ENCODE measurements at places on chromosomes 6 and 20.

GRCh38 chr6:137871291-137871690 lies 4.2 kb downstream of the TNFAIP3 start:
- DNase-seq = no peak

- DNase-seq = no peak
These were observed 40.7 kb downstream of the DACT2 start for GRCh38 chr6:168278904-168279303.

GRCh38 chr6:149237464-149237863 lies 80.0 kb upstream of the TAB2 start:
- DNase-seq = no peak

DNA sequence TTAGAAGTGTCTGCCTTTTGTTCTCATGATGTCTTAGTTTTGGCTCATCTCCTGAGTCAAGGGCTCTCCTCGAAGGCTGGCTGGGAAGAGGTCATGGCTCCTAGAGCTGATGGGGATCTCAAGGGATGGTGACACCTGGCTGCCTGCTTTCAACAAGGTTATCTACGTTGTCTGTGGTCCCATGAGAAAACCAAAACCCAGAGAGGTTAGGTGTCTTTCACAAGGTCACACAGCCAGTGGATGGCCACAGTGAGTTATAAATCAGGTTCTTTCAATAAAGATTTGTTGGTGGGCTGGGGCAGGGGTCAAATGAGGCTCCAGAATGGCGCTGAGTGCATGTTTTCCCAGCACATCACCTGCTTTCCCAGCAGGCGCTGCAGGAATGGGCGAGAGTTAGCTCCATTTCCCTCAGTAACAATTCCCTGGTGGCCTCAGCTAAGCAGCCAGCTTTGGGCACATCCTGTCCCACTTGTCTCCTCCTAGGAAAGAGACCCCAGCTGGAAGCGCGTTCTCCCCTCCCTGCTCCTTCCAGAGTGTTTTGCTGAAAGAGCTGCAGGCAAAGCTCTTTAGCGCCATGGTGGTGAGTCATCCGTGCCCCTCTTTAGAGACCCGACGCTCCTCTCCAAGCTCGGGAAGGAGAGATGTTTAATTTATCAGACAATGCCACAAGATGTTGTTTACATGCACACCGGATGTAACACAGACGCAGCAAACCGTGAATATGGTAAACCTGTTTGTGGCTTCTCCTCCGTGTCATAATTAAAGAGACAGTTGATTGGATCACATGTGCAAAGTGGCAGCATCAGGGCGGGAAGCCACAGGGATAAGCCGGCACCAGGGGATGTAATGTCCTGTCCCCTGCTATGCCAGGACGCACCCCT lies 109.7 kb downstream of the LRFN2 start:
- no peak for DNase-seq

- no peak for DNase-seq
These were observed 47.7 kb downstream of the ZNF831 start for GRCh38 chr20:59211208-59211765.

GRCh38 chr20:53884859-53885541 lies 185.4 kb downstream of the BCAS1 start:
- no peak for DNase-seq

GRCh38 chr6:55642366-55642765 lies 63.4 kb upstream of the HMGCLL1 start:
- no peak for DNase-seq

DNA sequence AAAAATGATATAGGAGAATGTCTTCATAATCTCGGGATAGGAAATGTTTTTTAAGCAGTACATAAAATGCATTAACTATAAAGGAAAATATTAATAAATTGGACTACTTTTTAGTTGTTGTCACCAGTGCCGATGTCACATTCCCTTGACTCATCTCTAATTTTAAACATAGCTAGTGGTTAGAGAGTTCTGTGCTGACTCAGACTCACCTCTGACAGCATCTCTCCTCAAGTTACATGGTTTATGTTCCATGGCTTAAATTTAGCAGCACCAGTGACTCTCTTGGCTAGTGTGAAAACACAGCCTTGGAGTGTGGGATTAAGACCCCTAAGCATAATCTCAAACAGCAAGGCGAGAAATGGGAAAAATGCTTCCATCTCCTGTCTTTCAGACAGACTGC lies 311.8 kb upstream of the MMS22L start:
- DNase-seq = no peak

DNA sequence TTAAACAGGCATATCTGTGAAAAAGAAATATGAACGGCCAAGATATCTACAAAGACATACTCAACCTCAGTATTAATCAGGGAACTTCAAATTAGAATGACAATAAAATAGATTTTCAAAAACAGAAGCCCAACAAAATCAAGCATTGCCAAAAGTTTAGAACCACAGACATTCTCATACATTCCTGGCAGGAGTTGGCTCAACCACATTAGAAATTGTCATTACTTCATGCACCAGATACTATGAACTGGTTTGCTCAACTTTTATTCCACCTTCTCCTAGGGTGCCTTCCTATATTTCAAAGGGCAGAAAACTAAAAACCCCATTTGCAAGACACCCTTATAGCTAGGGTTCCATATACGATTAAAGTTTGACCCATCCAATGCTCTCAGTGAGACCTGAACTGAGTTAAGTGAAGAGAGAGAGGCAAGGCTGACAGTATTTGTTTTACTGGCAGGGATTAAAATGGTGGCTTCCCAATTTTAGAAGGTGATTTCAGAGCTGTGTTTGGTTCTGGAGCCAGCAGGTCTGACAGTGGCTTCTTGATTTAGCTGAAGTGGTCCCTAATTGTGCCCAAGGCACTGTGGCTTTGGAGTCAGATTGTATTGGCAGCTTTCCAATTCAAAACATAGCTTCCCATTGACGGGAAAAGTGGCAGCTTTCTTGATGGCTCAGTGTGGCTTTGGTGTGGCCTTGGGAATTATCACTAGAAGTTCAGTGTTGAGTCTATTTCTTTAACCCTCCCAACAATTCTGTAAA lies 77.1 kb upstream of the CDYL start:
- no peak for DNase-seq

DNA sequence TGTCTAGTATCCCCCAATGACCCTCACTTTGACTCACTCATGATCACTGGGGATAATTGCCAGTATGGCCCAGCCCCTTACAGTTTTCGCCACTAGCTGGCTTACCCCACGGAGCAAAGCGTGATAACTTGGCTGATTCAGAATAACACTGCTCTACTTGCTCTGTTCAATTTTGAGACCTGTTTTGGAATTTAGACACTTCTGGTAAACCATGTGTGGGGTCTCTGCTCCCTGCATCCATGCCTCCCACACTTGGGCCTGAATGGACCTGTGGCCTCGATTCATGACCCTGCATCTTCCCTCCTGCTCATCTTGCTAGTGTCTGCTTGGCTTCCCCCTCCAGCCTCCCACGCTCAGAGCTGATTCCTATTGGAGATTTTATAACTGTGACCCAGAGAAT lies 48.9 kb downstream of the FOXA2 start:
- no peak for DNase-seq

- no peak for DNase-seq
These were observed 789 bp downstream of the CCND3 start for GRCh38 chr6:41940759-41941279.

- DNase-seq = no peak
These were observed 6.5 kb upstream of the ROS1 start for GRCh38 chr6:117432273-117432672.

DNA sequence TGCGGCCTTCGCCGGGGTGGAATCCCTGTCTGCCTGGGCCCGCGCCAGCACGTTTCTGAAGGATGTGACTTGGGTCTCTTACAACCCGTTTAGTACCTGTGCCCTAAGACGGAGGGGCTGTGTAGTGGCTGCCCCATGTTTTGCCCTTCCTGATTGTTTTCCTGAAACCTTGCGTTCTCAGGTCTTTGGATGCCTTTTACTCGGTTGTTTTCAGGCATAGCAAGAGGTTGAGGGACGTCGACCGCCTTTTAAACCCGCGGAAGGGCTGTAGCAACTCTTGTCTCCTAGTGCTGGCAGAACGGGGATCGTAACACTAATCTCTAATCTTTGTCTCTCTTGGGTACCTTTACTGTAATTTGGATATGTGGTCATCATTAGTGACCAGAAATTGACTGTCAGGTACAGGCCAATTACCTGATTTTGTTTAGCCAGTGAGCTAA lies 706 bp upstream of the NANP start:
- no peak for DNase-seq

- DNase-seq = no peak
These were observed 151.5 kb upstream of the GJE1 start for GRCh38 chr6:141981190-141981589.

- DNase-seq = no peak
These were observed 65.7 kb upstream of the EEF1A1 start for GRCh38 chr6:73586416-73586974.

DNA sequence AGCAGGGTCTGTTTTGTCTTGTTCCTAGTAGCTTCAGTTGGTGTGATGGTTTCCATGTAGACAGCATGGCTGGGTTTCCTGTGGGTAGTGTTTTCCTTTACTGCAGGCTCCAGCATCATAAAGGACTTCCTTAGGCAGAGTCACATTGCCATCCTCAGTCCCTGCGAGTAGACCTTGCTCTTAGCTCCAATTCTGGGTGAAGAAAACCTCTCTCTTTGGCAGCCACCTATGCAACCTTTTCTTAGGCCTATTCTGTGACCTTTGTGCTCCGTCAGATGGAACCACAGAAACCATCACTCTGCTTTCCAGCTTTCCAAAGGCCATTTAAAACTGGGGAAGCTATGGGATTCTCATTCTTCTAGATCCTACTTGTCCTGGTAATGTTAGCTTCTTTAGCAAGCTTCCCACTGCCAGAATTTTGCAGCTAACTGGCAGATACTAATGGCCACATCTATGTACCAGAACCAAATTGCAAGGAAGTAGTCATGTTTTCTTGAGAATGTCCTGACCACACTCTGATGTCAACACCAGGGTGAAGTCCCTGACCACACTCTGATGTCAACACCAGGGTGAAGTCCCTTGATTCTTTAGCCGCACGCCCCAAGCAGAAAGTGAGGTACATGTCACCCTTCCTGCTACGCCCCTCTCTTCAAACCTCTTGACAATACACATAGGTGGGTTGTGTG lies 646.6 kb upstream of the HS3ST5 start:
- no peak for DNase-seq

DNA sequence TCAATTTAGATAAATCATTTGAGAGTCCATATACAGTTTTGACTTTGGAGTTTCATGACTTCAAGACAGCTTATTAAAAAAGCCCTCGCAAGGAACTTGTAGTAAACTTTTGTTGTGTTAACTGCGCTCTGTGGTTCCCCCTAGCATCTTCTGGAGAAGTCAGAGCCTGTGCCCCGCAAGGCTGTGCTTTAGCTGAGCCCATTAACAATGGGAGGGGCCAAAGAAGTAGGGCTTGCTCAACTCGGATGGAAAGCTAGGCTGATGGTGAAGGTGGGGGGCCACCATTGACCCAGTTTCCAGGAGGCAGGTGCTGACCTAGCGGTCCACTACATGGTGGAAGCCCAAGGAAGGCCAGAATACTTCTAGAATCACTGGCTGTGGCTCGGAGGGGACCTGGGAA lies 29.3 kb upstream of the OVOL2 start:
- no peak for DNase-seq

DNA sequence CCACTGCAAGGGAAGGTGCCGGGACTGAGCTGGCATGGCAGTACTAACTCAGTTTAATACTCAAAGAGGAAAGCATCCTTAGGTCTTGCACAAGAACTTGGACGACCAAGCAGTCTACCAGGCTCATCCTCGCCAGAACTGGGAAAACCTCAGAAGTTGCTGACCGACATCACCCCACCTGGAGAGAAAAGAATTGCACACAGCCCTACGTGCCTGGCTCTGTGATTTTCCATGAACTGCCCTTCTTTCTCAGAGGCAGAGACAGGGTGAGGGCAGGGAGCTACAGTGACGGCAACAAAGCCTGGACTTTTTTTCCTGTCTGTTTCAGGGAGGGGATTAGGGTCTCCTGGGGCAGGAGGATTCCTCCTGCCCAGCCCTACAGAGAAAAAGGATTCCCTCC lies 8.0 kb downstream of the JAG1 start:
- no peak for DNase-seq

- DNase-seq = no peak
These were observed 325.4 kb downstream of the RNF144B start for GRCh38 chr6:18712595-18712994.

- DNase-seq = no peak
These were observed 8.8 kb downstream of the EDN3 start for GRCh38 chr20:59309218-59309617.

DNA sequence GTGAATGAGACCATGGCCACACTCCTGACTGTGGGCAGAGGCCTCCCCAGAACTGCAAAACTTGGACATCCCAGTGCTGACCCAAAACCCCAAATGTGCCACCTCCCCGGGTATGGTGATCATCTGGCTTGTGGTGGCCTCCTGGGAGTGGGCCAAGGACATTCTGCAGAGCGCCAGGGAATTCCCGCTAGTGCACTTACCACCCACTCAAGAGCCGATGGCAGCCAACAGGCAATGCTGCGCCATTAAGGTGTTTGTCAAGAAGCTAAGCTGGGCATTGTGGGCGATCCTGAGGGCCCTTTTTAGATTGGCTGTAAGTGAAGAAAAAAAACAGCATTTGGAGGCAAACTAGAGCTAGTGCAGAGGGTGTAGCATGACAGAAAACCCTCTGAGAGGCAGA lies 9.4 kb downstream of the MMP24 start:
- DNase-seq = no peak

- no peak for DNase-seq
These were observed 26.3 kb downstream of the MAPK14 start for GRCh38 chr6:36053878-36054277.

DNA sequence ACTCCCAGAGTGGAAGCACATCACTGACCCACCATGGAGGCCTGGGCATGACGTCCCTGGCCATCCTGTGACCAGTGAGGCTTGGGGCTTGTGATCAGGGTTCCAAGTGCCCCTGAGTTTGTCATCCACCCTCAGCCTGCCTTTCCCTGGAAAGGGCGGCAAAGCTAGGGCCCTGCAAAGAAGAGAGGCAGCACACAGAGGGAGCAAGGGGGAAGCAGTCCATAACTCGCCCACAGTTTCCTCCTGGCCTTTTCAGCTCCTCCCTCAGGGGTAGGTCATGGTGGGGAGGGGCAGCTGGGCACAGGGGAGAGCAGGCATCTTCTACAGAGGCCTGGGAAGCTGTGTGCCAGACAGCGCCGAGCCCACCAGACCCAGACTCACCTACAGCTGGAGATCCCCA lies at the start of gene NCR2:
NCR2 (plus strand) TSS at position 313 of the 400 bp plus-strand sequence. CDS start 269 bp downstream, outside the sequence.
- DNase-seq = no peak

DNA sequence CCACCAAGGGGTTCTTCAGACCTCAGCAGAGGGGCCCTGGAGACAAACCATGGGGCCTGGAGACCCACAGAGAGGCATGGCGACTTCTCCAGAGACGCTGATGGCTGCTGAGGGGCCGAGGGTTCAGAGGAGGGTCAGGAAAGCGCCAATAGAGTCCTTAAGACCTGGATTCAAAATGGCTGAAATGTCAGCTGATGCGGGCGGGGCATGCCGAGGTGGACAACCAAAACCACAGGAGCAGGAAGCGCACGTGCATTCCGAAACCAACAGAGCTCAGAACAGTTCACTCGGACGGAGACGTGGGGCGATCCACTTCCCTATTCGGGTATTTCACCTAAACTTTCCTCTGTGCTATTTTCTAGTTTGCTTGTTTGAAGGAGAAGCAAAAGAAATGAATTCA lies 99.9 kb upstream of the RIN2 start:
- DNase-seq = no peak

Data from NCI-H460 (cell line).